Neural progenitor cell (in vitro differentiated cells): ENCODE measurements at places on chromosomes 6 and 20. TPM values are rescaled to one million over a fixed set of nuclear protein-coding genes. Genes with fewer than 3 reads are reported as not detected.

DNA sequence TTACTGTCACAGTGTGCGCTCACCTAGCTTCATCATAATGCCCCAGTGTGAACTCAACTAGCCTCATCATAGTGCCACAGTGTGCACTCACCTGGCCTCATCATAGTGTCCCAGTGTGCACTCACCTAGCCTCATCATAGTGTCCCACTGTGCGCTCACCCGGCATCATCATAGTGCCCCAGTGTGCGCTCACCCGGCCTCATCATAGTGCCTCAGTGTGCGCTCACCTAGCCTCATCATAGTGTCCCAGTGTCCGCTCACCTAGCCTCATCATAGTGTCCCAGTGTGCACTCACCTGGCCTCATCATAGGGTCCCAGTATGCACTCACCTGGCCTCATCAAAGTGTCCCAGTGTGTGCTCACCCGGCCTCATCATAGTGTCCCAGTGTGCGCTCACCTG lies 10.6 kb downstream of the TMEM242 start:
- no peak for DNase-seq

DNA sequence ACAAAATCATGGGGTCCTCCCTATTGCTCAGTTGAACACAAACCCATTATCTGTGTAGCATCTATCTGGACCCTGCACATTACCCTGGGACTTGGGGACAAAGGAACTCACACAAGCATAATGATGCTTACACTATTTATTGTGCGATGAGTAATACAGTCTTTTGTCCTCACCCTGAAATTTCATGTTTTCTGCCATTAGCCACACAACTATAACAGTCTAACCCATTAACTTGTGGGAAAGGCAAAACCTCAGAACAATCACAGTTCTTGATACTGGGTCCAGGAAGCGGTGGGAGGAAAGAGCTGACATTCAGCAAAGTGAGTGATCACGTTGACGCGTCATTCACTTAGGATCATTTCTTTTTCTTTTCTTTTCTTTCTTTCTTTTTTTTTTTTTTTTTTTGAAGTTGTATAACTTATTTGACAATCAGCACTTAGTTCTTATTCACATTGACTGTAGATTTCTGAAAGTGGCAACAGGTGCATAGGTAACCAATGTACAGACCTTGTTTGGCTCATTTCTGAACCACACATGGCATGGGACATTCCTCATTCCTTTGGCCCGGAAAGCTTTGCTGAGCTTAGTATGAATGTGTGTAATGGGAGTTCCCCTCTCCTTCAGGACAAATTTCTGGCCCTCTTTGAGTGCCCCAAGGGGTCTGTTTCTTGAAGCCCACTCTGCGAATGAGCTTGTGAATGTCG lies 94.8 kb upstream of the CNKSR3 start:
- DNase-seq: no peak

- DNase-seq: no peak
These were observed 117.0 kb upstream of the HMGCLL1 start for GRCh38 chr6:55696041-55696440.

- DNase-seq: no peak
These were observed 9.5 kb upstream of the PABPC1L start for GRCh38 chr20:44900231-44900854.

- no peak for DNase-seq
These were observed 22.2 kb downstream of the KDM1B start for GRCh38 chr6:18177286-18177965.

DNA sequence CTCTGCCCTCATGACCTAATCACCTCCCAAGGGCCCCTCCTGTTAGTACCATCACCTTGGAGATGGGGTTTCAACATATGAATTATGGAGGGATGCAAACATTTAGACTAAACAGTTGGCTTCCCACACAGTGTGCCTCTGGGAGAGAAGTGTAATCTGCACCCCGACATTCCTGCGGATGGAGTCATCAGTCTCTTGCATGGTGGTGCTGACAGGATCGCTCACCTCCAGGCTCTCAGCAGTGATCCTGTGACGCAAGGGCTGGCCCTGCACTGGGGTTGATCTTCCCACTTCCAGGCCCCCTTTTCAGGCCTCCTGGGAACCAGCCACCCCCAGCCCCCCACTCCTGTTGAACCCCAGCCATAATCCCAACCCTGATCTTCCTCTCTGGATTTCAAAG lies 16.0 kb upstream of the PI16 start:
- DNase-seq: no peak

GRCh38 chr6:12654514-12654913 lies 62.1 kb upstream of the PHACTR1 start:
- DNase-seq: no peak

DNA sequence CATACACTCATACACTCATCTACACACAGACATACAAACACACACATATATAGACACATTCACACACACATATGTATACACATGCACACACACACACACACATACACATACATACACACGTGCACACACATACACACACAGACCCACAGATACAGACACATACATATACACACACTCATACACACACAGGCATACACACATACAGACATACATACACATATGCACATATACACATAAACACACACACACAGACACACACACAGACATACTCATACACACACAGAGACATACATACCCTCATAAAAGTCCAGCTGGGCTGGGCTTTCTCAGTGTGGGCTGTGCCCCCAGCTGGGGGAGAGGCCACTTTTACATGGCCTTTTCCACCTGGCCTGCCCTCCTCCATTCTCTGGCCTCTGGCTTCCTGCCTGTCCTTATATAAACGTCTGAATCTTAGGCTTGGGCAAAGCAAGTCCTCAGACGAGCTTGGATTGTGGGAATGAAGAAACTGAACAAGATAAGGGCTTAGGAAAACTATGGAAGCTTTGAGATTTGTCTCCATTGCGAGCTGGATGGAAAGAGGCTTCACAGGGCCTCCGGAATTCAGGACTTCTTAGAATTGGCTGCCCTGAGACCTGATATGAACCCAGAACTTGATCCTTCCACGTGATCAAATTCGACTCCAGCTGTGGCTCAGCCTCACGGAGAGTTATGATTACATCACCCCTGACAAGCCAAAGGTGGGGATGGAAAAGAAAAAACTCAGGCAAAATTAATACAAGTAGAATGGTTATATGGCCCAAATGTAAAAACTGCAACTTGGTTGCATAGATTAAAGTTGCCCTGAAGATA lies 22.5 kb upstream of the CST3 start:
- no peak for DNase-seq

DNA sequence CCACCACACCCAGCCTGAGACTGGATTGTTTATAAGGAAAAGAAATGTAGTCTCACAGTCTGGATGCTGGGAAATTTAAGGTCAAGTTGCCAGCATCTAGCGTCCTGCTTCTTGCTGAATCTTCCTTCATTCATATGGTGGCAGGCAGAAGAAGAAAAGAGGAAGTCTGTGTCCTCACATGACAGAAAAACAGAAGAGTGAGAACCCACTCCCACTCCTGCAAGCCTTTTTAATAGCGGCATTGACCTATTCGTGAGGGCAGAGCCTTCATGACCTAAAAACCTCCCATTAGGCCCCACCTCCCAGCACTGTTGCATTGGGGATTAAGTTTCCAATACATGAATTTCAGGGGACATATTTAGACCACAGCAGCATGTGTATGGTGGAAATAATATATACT lies 160.8 kb upstream of the BMP2 start:
- DNase-seq: no peak

DNA sequence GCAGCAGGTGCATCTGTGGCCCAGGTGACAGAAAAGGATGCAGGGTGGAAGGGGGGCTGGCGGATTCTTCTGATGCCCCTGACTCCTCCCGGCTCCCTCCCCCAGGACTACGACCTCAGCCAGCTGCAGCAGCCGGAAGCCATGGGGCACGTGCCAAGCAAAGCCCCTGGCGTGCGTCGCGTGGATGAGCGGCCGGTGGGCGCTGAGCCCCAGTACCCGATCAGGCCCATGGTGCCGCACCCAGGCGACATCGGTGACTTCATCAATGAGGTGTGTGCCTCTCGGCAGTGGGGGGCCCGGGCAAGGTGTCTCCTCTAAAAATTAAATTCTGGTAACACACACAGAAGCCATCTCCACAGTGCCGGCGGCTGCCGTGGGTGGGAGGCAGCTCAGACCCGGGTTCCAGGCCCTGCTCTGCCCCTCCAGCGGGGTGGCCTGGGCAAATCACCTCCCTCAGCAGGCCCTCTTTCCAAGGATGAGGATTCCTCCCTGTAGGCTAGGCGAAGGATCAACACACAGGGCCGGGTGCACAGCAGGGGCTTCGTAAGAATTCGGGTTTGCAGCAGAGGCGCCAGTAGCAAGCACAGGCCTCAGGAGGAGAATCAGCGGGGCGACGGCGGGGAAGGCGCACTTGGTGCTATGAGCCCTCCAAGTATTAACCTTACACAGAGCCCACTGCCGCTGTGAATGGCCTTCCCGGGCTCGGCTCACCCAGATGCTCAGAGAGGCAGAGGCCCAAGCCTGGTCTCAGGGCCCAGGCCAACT lies 131.5 kb downstream of the TAF4 start:
- DNase-seq: peak; percentile 39

DNA sequence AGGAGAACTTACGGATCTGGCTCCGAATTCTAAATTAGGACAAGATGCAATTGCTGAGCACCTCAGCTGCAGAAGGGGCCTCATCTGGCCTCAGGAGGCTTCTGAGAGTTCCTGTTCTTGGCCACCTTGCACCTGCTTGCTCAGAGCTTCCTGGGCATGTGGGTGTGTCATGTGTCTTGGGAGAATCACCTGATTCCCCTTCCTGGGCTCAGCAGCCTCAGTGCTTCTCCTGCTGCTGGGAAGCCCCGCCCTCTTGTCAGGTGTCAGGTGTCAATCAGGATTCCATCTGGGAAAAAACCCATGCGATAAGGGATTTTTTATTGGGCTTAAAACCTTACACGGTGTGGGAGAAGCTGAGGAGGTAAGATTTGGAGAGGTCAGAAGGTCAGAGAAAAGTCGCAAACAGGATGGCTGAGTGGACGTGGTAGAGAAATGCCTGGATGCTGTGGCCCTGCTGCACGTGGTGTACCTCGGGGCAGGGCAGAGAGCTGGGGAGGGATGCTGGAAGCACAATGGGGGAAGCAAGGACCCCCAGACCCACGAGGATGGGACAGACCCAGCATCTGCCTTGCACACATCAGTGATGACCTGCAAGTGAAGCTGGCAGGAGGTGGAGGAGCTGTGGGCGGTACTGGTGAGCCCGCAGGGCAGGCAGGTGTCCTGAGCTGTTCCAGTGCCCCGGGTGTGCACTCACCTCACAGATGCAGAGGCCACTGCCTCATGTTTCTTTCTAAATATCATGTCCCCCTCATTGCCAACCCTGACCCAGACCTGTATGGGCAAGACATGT lies 170.8 kb downstream of the CDH4 start:
- DNase-seq: peak; percentile 35

Gene VWA7
- 0.15 and 0.34 TPM in 2 replicates for total RNA-seq

Gene WFDC2
- 2.7 and 5.8 TPM in 2 replicates for total RNA-seq

Gene UBD
- total RNA-seq: not detected in 2 replicates

Gene ESR1
- total RNA-seq: 0.03 TPM in 1 of 2 replicates, not detected in the other
